Stimulated activated CD4-positive, alpha-beta T cell treated with anti-CD3 and anti-CD28 coated beads, TNF-alpha, amount 100 ng/mL, for 1 hour (primary cell): ENCODE measurements at places on chromosomes 1 and 21.

DNA sequence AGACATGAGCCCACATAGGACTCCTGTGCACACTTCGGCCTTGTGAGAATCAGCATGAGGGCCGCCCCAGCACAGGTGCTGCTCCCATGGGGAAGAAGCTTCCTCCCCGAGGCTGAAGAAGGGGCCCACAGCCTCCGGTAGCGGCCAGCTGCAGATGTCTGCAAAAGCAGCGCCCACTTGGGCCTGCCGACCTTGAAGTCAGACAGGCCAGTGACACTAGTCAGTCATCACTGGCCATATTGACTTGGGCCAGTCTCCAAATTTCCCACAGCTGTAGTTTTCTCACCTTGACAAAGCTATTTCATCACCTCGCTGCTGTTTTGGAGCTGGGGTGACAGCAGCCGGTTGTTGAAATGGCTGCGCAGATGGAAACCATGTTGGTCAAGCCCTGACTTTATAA is 83.0 kb downstream of the RIPK4 start:
- DNase-seq, result no peak

DNA sequence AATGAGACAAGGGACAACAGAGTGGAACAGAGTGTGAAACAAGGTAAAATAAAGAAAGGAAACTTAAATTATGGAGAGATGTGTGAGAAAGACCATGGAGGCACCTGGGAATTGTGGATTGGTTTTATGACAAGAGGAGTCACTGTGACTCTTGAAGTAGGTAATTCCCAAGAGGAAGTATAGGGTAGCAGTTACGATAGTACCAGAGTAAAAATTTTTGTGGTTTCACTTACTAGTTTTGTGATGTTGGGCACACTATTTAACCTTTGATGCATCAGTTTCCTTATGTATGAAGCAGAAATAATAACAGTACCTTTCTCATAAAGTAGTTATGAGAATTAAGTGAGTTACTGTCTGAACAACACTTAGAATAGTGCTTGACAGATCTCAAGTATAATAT is 267.9 kb upstream of the DPYD start:
- no peak for DNase-seq

- DNase-seq, result no peak
Observed at GRCh38 chr21:44899768-44900558, 20.7 kb downstream of the ITGB2 start.

- no peak for DNase-seq
Observed at GRCh38 chr1:43522776-43523480, 7.8 kb upstream of the PTPRF start.

DNA sequence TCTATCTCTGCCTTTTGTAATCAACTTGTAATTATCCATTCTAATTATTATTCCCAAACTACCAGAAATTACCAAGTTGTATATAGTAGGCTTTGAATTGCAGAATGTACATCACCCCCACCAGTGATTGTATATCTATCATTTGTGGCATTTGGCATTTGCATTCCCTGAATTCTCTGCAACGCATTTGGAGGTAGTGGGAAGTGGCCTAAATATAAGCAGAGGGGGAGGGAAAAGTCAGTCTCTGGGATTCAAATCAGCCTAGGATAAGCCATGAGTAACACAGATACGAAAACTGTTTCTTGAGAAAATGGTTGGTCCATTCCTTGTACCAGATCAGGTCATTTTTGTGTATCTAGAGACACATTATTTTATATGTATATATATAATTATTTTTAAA is 20.7 kb downstream of the DDX20 start:
- no peak for DNase-seq

GRCh38 chr1:19866758-19867157 is 15.4 kb upstream of the OTUD3 start:
- no peak for DNase-seq

DNA sequence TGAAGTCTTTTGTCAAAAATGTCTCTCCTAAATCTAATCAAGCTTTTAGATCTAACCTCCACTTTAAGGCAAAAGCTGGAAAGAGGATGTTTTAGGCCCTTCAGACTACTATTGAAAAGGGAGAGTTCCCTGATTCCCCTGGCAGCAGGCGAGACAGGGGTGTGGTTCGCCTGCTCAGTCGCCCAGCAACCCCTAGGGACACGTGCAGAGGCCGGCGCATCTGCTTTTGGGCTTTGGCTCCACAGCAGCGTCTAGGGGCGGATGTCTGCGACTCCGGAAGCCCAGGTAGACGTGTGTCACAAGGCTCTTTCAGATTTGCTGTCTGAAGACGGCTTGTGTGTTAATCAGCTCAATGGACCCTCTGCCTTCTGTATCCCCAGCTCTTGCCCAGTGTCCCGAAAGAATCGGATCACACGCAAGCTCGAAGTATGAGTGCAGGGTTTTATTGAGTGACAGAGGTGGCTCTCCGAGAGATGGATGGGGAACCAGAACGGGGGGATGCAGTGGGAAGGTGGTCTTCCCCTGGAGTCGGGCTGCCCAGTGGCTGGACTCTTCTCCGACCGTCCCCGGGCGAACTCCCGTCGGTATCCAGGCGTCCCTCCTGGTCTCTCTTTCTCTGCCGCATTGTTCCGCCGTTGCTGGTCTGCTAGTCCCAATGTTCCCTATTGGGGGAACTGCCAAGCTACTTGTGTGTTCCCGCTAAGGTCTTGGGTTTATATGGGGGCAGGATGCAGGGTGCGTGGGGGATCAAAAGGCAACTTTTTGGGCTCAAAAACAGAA is 45.5 kb downstream of the OLFML2B start:
- DNase-seq, result no peak

- DNase-seq, result no peak
Observed at GRCh38 chr1:111846842-111847241, 91.1 kb downstream of the DDX20 start.

DNA sequence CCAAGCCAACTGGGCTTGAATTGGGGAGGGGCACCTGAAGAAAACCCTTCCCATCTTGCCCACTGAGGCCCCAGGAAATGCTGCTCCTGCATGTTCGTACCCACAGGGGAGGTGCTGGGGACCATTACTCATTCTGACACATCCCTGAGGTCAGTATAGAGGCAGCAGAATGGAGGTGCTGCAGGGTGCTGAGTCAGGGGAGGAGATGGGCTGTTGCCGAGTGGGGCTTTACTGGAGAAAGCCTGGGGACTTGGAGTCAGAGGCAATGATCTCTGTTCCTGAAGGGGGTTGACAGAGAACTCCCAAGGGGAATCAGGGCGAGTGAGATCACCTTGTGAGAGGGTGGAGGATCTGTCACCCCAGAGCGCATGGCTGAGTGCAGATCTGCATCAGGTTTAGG is 40.2 kb upstream of the KCNA10 start:
- no peak for DNase-seq
